ENCODE measurements at places on chromosomes 11 and 22.

GRCh38 chr11:95549301-95549700 lies 240.3 kb downstream of the FAM76B start:
- no peak for DNase-seq

GRCh38 chr11:27231530-27231929 lies 131.5 kb downstream of the CCDC34 start:
- DNase-seq, result no peak

DNA sequence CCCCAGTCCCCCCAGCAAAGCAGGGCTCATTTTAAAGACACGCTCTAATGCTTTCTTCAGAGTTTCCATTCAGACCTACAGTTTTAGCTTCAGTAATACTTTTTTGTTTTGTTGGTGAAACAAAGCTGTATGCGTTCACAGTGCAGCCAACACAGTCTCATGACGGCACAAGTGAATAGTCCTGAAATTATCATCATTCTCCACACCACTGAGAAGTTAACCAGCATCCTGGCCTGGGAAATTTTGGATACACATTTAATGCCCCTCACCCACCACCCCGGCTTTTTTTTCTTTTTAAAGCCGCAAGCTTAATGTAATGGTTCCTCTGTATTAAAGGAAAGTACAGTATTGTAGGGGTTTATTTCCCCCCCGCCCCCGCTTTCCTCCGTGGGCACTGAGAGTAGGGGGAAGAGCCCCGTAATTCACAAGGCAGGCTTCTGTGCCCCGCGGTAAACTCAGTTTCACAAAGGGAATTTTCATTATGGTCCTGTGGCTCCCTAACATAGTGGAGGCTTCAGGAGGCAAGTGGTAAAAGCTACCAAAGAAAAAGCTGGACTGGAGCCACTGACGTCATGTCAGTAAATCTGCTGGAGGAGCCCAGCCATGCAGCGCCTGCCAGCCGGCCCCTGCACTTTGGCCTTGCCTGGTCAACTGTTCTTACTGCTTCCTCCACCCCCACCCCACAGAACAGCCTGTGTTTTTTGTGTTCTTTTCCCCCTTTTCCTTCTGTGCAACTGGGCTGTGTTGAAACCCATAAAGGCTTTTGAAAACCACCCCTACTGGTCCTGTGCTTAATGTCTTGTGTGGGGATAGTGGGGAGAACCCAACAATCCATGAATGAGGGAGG lies 18.2 kb downstream of the TEAD1 start:
- peak; percentile 91 for DNase-seq

GRCh38 chr22:23772649-23773473 lies at the start of gene MMP11:
TSS of gene MMP11 (plus strand) at chr22:23772849. CDS start at chr22:23772871, 22 bp downstream.
- no peak for DNase-seq

DNA sequence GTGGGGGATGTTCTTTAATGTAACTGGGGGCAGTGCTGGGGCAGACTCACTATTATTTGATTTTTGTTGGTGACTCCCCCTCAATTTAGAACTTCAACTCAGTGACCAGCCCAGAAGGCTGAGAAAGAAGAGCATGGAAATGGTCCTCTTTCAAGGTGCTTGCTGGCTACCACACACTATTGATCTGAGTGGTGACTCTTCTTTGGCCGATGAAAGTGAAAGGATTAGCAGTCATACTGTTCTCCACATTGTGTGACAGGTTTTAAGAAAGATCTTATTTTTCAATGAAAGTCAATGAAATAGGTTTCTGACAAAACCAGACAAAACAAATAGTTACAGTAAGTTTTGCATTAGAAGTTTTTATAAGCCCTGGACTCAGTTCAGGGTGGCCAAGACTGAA lies 29.9 kb downstream of the NLRP14 start:
- DNase-seq, result no peak

Measured in coronary artery (tissue), 2 donors.